ENCODE measurements at places on chromosomes 6 and 20.

GRCh38 chr20:60561052-60561451, 602.8 kb downstream of the CDH26 start:
- DNase-seq = no peak

GRCh38 chr6:80331522-80331921, 225.1 kb downstream of the BCKDHB start:
- no peak for DNase-seq

DNA sequence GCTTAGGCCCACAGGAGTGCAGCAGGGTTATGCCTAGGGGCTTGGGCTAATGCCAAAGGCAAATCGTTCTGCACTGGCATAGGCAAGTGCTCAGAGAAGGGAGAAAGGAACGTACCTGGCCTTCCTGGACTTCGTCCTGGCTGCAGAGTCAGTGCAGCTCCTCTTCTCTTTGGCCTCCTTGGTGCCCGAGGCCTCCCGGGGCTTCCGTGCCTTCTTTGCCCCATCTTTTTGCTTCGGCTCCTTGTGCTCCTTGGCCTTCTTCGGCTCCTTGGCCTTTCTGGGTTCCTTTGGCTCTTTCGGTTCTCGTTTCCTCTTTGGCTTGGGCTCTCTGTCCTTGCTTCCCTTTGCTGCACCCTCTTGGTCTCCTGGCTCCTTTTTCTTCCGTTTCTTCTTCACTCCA, 85.2 kb downstream of the CHD6 start:
- no peak for DNase-seq

DNA sequence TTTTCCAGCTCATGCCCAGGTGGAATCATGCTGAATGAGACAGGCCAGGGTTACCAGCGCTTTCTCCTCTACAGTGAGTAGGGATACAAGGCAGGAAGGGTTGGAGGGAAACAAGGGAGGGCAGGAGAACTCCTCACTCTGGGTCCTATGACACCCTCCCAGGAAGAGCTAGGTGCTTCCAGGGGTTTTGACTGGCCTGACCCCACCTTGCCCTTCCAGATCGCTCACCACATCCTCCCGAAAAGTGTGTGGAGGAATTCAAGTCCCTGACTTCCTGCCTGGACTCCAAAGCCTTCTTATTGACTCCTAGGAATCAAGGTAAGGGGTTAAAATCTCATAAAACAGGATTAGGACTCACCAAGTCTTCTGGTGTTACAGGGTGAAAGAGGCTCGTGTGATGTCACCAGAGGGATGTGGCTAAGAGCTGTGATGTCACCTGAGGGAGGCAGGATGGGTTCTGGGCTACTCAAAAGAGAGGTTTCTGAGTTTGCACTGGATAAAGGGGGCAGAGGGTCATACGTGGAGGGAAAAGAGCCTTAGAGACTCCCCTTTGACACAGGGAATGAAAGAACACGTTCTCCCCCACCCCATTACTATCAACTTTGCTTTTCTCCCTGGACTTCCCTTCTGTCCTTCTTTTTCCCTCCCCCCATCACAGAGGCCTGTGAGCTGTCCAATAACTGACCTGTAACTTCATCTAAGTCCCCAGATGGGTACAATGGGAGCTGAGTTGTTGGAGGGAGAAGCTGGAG, 1.9 kb downstream of the APOM start:
- no peak for DNase-seq

- DNase-seq = no peak
Observed at GRCh38 chr6:141153563-141153962, 979.2 kb upstream of the GJE1 start.

GRCh38 chr20:37437676-37438075, 83.4 kb upstream of the NNAT start:
- no peak for DNase-seq

- no peak for DNase-seq
Observed at GRCh38 chr20:4160761-4161305, 145.5 kb upstream of the RNF24 start.

GRCh38 chr6:66190858-66191257, 483.8 kb upstream of the EYS start:
- DNase-seq = no peak

DNA sequence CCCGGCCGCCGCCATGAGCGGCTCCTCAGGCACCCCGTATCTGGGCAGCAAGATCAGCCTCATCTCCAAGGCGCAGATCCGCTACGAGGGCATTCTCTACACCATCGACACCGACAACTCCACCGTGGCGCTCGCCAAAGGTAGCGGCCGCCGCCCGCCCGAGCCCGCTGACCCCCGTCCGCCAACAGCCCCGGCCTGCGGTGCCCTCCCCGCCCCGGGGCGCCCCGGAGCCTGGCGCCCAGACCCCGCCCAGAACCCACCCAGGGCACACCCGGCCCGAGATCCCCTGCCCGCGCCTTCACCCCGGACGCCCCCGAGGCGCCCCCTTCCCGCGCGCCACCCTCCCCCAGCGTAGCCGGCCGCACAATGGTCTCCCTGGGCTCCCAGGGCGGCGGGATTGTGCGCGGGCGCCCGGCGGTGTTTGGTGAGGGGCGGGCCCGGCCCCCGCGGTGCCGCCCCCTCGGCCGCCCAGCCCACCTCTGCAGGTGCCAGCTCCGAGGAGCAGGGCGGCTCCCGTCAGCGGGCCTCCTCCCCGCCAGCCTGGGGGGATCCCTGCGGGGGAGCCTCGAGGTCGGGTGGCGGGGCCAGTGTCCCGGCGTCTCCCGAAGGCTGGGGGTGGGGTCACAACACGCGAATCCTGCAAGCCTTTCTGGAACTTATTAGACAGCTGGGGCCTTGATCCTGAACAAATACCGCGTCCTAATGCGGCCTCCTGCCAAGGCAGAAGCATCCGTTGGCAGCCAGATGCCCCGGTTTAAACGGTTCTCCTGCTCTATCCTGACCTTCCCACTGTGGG, 577 bp downstream of the LSM14B start:
- DNase-seq = no peak

- no peak for DNase-seq
Observed at GRCh38 chr6:49300443-49300842, 162.6 kb downstream of the MMUT start.

All from activated naive CD4-positive, alpha-beta T cell (primary cell).